ENCODE measurements at places on chromosomes 6 and 20.
A peak's percentile ranks its signal among the peaks of the same experiment; 100 is the strongest.

DNA sequence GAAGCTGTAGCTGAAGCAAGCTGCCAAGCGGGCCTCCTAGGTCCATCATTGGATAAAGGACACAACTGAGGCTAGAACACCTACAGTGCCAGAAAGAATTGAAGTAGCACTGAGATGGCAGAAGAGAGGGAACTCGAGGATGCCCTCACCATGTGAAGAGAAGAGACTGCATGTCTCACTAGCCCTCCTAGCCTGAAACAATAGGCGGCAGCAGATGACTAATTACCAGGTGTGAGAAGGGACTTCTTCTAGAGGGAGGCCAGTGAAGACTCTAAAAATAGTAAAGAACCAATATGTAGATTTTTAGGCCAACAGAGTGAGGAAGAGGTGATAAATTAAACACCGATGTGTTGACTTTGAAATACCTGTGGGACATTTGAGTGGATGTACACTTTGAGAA, 50.3 kb downstream of the LGSN start:
- DNase-seq = no peak

DNA sequence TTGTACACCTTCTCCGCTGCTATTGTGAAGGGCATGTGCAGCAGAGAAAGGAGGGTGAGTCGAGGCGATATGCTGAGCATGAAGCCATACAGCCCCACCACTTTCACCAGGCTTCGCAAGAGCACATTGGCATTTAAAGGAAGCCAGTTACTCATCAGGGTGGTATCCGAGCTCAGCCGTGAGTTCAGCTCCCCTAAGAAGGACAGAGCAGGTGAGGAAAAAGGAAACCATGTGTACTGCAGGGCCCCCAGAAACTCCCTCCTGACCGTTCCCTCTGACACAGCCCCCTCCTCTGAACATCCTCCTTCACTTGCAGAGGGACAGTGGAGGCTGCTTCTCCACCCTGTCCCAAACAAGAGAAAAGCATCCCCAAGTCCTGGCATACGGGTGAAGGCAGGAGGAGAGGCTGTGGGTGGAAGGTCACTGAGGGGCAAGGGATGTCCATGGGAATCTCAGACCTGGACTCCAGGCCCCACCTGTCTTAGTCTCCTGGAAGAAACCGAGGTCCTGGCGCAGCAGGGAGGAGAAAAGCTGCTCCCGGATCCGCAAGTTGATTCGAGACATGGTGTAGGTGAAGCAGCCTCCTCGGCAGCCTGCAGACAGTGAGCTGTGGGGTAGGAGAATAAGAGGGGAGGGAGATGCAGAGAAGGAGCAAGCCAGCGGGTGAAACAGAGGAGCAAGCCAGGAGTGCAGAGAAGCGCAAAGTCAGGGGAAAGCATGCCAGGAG, 3.2 kb downstream of the TAP2 start:
- no peak for DNase-seq

- DNase-seq = peak; percentile 84
Observed at GRCh38 chr20:45138561-45139300, 14.5 kb upstream of the WFDC12 start.

DNA sequence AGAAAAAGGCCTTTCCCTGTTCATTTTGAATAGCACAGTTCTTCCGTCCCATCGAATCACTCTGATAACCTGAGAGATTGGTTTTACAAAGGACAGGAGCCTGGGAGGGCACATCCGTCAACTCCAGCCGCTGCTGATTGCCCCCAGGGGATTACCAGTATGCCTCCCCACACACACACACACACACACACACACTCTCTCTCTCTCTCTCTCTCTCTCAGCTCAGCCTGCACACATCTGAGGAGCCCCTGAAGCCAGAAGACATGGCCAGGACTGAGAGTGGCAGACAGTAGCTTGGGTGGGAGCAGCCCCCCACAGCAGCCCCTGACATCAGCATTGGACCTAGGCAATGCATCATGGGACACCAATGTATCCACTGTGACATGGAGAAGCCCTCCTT, 13.2 kb upstream of the CDH4 start:
- no peak for DNase-seq

- no peak for DNase-seq
Observed at GRCh38 chr20:6668546-6668945, 98.9 kb upstream of the BMP2 start.

DNA sequence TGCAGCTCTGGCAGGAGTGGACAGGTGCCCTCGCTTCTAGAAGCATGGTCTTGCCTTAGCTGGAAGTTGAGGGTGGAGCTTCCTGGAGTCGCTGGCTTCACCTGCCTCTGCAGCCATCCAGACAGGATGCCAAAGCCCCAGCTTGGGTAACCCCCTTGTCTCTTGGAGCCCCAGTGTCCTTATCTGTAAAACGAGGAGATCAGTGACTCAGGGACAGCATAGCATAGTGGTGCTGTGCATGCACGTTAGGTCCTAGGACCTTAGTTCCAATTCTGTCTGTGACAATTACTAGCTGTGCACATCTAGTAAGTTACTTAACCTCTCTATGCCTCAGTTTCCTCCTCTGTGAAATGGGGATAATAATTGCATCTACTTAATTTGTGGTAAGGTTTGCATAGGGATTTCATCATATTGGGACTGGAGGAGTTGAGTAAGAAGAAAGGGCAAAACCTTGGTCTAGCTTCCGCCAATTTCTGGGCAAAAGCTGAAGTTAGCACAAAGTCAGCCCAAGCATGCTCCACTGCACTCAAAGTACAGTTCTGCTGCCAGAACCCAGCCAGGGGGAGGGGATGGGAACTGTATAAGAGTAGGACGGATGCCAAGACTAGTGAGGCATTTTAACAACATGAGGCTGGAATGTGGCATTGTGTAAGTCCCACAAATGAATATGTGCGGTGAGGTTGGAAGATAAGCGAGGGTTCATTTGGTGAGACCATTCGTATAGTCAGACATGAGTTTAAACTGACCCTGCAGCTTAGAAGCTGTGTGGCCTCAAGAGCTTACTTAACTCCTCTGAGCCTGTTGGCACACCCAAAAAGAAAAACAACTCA, 24.5 kb downstream of the TOX2 start:
- DNase-seq = no peak

DNA sequence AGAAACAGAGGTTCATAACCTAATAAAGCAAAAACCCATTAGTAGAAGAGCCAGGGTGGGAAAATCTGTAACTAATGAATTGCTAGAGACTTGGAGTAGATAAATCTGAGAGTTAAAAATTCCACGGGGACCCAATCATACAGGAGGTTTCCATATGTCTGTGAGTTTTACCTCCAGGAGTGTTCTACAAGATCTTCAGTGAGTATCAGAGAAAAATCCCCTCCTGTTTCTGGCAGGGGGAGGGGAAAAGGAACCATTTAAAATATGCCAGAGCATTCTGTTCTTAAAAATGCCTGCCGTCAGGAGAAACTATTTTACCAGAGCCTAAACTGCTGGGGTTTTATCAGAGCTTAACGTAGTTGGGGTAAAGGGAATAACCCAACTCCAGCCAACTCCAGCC, 54.0 kb upstream of the PLN start:
- DNase-seq = no peak

GRCh38 chr20:50789968-50790650, 4.8 kb upstream of the BCAS4 start:
- DNase-seq = no peak

- no peak for DNase-seq
Observed at GRCh38 chr6:20740727-20741126, 206.5 kb downstream of the CDKAL1 start.

GRCh38 chr20:35985806-35986205, 17.4 kb downstream of the CNBD2 start:
- no peak for DNase-seq

GRCh38 chr20:48770700-48771442, 56.9 kb downstream of the PREX1 start:
- no peak for DNase-seq

GRCh38 chr6:8439601-8440268, 4.4 kb upstream of the SLC35B3 start:
- DNase-seq = no peak

- DNase-seq = no peak
Observed at GRCh38 chr6:109241199-109241598, 141.1 kb downstream of the CD164 start.

DNA sequence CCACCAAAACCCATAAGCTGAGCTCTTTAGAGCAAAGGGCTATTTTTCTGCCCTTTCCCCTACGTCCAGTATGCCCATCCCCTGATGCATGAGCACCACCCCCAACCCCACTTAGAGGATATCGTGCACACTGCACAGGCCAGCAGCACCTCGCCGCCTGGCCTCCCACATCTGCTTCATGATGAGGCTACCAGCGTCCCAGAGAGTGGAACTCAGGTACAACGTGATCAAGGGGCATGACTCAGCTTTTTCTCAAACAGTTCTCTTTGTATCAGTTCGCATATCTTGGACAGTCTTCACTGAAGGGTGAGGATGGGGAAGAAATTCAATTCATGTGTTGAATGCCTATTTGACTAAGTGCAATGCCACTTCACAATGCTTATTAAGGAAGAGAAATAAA, 81.9 kb upstream of the QKI start:
- DNase-seq = no peak

GRCh38 chr6:73713426-73714147, 17.6 kb downstream of the CD109 start:
- DNase-seq = no peak

DNA sequence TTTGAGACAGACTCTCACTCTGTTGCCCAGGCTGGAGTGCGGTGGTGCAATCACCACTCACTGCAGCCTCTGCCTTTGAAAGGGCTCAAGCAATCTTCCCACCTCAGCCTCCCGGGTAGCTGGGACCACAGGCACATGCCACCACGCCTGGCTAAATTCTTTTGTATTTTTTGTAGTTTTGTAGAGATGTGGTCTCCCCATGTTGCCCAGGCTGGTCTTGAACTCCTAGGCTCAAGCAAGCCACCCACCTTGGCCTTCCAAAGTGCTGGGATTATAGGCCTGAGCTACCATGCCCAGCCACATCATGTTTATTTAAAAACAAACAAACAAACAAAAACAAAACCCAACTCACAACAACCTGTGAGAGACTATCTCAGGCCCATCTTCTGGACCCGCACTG, 29.7 kb upstream of the APCDD1L start:
- DNase-seq = no peak

DNA sequence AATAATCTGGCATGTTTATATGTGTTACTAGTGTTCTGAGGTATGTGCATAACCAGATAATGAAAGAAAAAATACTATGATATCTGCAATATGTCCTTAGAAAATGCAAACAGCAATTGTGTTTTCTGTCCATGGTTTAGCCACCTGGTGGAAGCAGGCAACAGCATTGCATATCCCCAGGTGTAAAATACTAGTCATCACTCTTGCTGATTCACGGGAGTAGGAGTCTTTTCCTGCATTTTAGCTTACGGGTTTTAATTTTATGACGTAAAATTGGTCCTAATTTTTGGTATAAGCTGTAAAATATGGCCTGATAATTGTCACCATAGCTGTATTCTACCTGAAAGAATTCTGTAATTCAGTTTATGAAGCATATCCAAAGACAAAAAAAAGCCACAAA, 2.5 kb downstream of the RNF182 start:
- DNase-seq = no peak

DNA sequence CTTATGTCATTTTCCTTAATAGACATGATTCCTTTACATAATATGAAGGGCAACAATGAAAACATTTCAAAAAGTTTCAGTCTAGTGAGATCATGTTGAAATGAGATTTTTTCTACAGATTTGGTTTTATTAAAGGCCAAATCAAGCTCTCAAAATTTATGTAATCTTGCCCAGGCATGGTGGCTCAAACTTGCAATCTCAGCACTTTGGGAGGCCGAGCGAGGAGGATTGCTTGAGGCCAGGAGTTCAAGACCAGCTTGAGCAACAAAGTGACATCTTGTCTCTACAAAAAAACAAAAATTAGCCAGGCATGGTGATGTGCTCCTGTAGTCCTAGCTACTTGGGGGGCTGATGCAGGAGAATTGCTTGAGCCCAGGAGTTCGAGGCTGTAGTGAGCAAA, 50.8 kb downstream of the LRP11 start:
- DNase-seq = no peak

DNA sequence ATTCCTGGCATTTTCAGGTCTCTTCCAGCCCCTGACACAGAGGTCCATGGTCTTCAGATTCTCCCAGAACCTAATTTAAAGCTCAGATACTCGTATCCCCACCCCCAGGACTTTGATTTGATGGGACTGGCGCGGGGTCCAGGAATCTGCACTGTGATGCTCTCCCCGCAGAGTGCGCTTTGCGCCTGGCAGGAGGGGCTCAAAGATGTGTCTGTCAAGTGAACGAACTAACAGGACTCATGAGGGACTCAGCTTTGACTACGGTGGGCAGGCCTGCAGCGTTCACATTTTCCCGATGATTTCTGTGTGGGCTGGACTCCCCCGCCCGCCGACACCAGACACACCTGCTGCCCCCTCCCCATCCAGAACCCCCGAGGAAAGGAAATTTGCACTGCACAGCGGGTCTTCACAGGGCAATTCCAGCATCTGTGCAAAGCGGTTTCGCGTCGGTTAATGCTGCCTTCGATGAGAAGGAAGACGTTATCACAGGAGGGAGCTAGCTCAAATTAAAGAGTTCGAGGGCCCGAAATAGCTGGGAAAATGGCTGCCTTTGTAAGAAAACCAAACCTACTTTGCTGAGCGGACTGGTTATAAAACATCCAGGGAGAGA, 90.2 kb downstream of the ZDHHC14 start:
- no peak for DNase-seq
